ENCODE measurements at places on chromosomes 7 and 10. TPM values are rescaled to one million over a fixed set of nuclear protein-coding genes. Genes with fewer than 3 reads are reported as not detected.
A peak's percentile ranks its signal among the peaks of the same experiment; 100 is the strongest.

DNA sequence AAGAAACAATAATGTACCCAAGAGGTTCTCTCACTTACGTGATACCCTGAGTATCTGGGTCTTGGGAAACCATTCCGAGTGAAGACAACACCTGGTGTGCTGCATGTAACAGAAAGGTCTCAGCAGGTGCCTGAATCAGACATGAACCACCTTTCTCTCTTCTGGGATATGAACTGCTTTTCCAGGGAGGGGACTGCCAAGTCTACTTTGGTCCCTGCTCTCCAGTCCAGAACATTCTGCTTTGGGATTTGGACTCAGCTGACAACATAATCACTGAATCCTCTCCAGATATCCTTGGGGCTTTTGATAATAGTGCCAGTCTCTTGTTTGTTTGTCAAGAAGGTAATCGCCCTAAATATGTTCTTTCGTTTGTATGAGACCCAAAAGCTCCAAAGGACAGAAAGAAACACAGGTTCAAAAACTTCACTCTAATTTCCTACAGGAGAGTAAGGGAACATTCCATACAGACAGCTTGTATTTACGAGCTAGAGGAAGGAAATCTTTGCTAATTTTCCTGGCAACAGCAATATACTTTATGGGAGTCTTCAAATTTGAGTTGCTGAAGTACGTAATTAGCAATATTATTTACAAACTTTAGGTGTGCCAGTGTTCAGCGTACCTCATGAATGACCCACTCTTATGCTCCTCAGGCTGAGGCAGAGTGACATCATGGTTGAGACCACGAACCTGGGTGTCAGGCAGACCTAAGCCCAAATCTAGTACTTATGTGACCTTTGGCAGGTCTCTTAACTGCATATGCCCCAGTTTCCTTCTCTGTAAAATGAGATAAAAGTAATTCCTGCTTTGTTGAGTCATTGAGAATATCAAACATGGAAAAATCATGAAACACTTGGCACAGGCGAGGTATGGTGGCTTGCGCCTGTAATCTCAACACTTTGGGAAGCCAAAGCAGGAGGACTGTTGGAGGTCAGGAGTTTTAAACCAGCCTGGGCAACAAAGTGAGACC, 5.4 kb downstream of the ABLIM1 start:
- peaks cover 14% of the 10 kb centered on the region for H3K4me1 ChIP-seq
- H3K27me3 ChIP-seq: no peaks in the 10 kb centered on the region
- H3K27ac ChIP-seq: peak overlapping the region; percentile 93
- no peak overlapping the region for H3K4me3 ChIP-seq
- H3K36me3 ChIP-seq: no peaks in the 10 kb centered on the region

Gene CHAT
- not detected for total RNA-seq

GRCh38 chr7:9030976-9031375, 597.6 kb downstream of the NXPH1 start:
- no peaks in the 10 kb centered on the region for H3K4me1 ChIP-seq
- H3K27ac ChIP-seq: no peak overlapping the region
- no peak for DNase-seq
- H3K4me3 ChIP-seq: no peak overlapping the region
- H3K36me3 ChIP-seq: no peaks in the 10 kb centered on the region

GRCh38 chr10:30600005-30600404, 29.5 kb downstream of the LYZL2 start:
- no peaks in the 10 kb centered on the region for H3K27me3 ChIP-seq
- no peak overlapping the region for H3K4me3 ChIP-seq
- DNase-seq: no peak
- no peaks in the 10 kb centered on the region for H3K36me3 ChIP-seq
- no peak overlapping the region for H3K27ac ChIP-seq
- H3K4me1 ChIP-seq: peaks cover 16% of the 10 kb centered on the region

- H3K27me3 ChIP-seq: no peaks in the 10 kb centered on the region
- no peaks in the 10 kb centered on the region for H3K36me3 ChIP-seq
- DNase-seq: no peak
- H3K4me1 ChIP-seq: peaks cover 14% of the 10 kb centered on the region
- peak overlapping the region; percentile 52 for H3K27ac ChIP-seq
Observed at GRCh38 chr7:102432442-102433218, 745 bp upstream of the ORAI2 start.

Gene AKR1C1
- total RNA-seq: 128 TPM

DNA sequence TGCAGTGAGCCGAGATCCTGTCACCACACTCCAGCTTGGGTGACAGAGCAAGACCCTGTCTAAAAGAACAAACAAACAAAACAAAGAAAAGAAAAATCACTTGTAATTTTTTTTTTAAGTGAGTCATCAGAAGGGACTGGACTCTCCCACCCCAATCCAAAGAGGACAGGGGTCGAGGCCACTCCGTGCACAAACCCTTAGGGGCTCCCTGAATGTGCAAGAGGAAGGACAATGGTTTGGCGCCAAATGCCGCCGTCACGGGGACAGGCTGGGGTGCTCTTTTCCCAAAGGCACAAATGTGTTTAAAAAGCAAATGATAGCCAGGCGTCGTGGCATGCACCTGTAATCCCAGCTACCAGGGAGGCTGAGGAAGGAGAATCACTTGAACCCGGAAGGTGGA, 23.8 kb downstream of the RCC1L start:
- no peak overlapping the region for H3K4me3 ChIP-seq
- H3K4me1 ChIP-seq: no peaks in the 10 kb centered on the region
- DNase-seq: no peak
- H3K27me3 ChIP-seq: no peaks in the 10 kb centered on the region
